ENCODE measurements at places on chromosomes 2 and 18.

DNA sequence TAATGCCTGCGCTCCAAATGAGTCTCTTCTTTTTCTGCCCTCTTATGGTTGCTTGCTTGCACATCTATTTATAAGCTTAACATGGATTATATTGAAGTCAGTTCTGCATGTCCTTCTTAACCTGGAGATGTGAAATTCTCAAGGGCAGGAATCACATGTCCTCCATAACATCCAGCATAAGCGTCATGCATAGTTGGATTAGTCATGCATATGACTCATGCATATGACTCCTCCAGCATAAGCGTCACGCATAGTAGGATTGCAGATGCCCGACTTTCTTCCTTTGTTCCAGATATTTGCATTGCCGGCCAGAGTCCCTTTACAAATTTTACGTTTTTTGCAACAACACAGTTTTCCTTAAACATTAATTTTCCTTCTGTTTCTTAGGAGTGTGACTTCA is 308.6 kb downstream of the TGIF1 start:
- DNase-seq = no peak

- DNase-seq = no peak
Observed at GRCh38 chr2:102110596-102111334, 31.8 kb upstream of the IL1R1 start.

GRCh38 chr2:54916637-54917036 is 133.6 kb downstream of the RTN4 start:
- DNase-seq = no peak

DNA sequence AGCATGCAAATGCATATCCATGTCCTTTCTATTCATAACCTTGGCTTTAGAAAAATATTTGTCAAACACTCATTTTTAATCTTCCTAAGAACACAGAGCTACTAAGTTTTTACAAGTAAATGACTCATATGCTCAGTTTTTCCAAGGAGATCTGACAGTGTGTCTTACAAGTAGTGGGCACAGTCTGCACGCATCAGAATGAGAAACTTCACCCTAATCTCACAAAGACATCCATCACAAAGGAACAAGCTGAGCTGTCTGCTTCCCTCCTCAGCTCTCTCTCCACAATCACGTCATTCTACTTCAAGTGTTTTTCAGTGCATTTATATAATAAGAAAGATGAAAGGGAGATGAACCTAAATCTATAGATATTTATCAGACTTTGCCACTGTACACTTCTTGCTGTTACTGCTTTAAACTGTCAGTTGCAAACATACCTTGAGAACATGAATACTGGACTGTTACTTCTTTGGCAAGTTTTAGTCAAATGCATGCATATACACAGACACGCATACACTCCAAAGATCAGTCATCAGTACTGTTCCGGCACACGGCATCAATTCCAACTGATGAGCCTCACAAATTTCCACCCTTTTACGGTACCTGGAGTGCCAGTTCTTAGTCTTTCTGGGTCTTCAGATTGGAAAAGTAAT is 75.7 kb downstream of the RBMS1 start:
- DNase-seq = no peak

DNA sequence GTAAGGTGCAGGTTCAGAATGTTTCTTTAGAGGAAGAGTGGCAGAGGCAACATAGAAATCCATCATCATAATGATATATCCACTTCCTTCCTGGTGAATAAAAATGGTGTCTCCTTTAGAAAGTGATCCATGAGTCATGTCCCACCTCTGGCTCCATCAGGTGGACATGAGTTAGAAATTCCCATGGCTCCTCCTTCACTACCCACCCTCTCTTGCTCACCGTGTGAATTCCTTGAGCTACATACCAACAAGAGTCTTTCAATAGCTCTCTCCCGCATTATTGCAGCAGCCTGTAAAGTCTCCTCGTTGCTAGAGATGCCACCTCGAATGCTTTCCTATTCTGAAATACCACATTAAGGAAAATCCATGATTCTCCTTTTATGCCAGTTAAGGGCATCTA is 317.6 kb downstream of the LNPK start:
- DNase-seq = no peak

DNA sequence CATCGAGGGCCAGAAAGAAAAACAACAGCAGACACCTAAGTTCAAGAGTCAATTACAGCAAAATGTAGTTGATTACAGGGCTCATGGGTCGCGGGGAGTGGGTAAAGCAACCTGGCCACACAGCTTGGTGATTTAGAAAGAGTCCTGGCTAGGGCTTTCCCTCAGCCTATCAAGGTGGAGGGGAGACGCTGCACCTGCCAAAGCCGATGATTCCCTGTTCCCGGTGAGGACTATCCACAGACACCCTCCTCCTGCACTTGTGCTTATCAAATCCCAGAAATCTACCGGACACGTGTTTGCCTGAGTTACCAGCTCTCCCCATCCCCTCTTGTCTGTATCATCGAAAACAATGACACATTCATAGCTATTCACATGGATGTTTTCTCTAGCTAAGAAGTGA is 7.0 kb upstream of the SOX11 start:
- no peak for DNase-seq

DNA sequence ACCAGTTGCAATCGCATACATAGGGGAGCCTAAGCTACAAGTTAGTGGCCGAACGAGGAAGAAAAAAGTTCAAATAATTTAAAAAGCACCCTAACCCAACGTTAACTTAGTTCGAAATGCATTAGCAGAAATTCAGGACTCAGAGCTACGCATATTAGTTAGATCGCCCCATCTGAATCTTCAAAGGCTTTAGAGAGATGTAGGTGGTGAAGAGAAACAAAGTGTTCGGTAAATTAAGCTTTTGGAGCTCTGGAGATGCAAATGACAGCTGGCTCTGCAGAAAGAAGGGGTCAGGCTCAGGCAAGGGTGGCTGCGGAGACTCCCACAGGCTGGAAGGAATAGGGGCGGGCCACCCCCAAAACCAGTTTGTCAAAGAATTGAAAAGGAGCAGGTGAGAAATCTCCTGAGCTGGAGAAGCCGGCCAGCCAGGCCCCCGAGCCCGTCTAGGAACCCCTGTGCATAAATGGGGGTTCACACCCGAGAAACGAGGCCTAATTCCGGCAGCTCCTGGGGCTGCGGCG is 621 bp downstream of the TXNL1 start:
- no peak for DNase-seq

GRCh38 chr2:164052006-164052405 is 316.2 kb upstream of the FIGN start:
- no peak for DNase-seq

DNA sequence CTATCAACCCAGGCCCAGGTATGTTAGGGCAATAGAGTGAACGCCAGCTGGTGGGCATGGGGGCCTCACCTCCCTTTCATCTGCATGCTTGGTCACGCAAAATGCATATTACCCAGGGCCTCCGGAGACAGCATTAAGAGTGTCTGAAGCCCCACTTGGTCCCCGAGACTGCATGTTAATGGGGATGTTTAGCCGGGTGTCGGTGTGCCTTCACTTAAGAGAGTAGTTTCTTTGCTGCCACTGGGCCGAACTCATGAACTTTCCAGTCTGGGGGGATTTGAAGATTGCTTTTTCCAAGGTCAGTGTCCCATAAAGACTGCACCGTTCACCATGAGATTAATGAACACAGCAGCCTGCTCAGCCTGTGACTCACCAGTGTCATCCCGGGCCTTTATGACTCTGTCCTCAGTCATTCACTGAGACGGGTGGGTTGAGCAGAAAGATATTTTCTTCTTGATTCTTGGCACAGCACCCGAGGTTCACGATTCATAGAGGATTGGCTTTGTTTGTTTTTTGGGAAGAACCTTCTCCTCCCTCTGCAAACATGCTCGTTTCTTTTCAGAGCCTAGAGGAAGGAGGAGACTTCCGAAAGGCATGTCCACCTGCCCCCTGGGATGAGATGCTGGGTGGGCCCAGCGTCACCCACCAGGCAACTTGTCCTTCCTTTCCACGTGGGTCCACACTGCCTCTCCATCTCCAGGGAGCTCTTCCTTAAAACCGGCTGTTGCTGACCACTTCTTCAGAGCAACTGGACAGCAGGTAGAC is 199.1 kb downstream of the GLI2 start:
- DNase-seq = no peak

DNA sequence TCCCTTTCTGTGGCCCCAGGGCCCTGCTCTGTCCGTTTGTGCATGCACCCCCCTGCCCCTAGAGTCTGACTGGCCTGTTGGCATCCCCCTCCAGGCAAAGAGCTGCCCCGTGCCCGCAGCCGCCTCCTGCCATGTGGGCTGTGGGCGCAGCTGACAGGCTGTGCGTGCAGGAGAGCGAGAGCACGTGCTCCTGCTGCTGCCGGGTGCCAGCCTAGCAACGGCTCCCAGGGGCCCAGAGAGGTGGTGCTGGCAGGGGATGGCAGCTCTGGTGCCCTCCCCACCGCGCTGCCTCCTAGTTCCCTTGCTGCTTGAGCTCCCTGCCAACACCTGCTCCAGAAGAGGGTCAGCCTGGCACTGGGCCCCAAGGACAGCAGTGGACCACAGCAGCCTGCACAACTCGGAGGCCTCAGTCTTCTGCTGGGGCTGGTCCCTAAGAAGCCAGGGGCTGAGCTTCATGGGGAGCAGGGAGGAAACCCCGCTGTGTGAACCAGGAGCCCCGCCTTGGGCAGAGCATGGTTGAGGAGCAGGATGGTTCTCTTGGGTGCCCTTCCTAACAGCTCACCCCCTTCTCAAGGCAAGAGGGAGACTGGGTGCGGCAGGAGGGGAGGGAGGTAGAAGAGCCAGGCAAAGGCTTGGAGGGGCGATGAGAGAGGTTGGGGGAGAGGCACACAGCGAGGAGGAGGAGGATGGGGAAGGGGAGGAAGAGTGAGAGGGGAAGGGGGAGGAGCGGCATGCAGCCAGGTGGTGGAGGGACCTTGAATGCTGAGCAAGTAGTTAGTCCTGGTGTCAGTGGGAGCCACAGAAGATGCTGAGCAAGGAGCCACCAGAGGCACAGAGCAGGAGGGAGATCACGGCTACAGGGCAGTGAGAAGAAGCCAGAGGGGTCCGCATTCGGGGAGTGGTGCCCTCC is 23.8 kb upstream of the PTMA start:
- no peak for DNase-seq

DNA sequence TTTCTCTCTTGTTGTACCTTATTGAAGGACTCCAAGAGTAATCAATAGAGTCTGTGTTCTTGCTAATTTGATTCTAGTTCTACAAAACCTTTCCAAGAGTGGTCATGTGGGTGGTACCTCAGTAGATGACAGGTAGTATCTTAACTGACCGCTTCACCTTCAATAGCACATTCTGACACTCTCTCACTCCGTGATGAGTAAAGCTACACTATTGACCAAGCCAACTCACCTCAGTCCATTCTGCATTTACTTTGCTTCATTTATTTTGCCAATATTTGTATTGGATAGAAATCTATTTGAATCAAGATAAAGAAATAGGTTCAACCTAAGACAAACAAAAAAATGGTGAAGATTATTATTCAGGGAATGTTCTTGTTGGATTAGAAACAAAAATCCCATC is 1869.6 kb upstream of the CELF4 start:
- DNase-seq = no peak

Data from retina (tissue), 1 donor.